ELF-1 (cell line): ENCODE measurements at places on chromosomes 4 and X.

GRCh38 chrX:9234315-9234714, 200.4 kb upstream of the FAM9B start:
- no peak for DNase-seq

GRCh38 chr4:2080429-2081300, 21.5 kb downstream of the NAT8L start:
- DNase-seq = no peak

- no peak for DNase-seq
Observed at GRCh38 chrX:48090123-48090522, 18.7 kb upstream of the ZNF630 start.

GRCh38 chr4:835148-836002, 9.4 kb upstream of the CPLX1 start:
- no peak for DNase-seq

DNA sequence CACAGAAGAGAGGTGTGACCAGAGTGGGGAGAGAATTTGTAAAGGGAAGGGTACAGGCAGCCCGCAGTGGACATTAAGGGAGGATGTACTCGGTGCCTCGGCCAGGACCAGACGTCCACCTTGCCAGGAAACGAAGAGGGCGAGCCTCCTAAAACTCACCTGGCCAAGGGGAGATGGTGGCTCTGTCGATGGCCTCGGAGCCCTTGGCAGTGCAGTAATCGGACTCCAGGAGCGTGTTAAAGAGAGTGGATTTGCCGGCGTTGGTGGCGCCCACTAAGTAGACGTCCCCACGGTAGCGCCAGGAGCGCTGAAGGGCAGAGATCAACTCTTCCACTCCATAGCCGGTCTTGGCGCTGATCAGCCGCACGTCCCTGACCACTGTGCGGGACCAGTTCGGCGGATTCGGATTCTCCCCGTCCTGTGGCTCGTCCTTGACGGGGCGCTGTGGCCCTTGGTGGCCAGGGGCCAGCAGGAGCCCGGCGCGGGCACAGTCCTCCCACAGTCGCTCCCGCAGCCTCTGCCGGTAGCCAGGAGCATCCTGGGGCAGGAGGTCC, 1.0 kb downstream of the NOA1 start:
- no peak for DNase-seq

GRCh38 chr4:182577411-182577810, 334.2 kb downstream of the TENM3 start:
- no peak for DNase-seq

DNA sequence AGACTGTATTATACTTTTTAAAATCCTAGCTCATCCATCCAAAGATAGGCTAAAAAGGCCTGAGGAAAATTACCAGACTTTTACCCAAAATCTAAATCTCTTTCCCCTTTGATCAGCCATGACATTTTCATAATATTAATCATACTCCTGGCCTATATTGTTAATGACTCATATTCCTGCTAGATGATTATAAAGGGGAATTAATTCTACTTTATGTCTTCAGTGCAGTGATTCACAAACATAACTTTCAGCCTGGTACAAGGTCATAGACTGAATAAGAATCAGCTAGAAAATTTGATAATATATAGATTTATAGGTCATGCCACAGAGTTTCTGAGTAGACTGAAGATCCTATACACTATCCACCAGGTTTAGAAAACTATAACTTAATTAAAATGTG, 1905.4 kb downstream of the C4orf33 start:
- no peak for DNase-seq

DNA sequence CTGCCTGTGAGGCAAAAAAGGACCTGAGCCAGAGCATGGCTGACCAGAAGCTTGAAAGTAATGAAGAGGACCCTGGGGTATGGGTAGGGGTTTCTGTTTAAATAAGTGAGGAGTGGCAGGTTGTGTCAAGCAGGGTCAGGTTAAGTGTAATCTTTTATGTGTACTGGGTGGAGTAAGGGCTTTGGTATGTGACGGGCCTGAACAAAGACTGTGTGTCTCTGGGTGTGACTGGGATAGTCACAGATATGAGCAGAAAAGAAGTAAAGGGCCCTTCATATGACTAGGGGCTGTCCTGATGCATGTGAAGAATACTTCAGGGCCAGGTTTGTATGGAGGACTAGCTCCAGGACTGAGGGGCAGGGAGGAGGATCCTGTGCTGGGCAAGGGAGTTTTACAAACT, 82.4 kb downstream of the ITIH6 start:
- DNase-seq = no peak

GRCh38 chrX:100207331-100208024, 202.6 kb downstream of the PCDH19 start:
- no peak for DNase-seq

- DNase-seq = no peak
Observed at GRCh38 chr4:106809076-106809475, 227.0 kb downstream of the DKK2 start.

DNA sequence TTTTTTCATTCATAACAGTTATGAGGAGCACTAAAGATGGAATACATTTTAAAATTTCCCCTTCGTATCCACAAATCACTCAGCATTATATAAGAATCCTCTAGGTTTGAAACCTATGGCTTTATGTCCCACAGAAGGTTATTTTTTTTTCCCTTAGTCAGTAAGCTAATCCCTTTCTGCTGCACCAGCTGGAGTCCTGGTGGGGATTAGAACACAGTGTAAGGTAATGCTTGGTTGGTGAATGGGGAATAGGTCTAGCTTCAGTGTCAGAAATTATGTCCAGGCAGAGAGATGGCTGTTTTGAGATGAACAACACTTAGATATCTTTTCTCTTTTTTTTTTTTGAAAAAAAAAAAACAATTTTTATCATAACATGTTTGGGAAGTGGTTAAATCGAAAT, 116.6 kb downstream of the RASGEF1B start:
- DNase-seq = no peak

DNA sequence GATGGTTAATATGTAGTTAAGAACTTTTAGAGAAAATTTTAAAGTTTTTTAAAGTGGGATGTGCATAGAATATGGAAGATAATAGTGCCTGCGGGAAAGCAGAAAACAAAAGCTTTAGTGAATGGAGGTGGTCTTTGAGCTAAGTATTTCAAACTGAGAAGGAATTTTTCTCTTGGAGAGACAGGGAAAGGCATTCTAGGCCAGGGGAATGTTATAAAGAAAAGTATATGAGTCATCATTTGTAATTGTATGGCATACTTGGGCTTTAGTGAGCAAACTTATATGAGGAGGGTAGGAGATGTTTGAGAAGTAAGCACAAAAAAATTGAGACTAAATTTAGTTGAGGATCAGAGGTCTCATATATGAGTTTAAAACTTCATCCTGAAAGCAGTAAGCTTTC, 467.0 kb downstream of the PPARGC1A start:
- DNase-seq = no peak

- no peak for DNase-seq
Observed at GRCh38 chr4:181569553-181569952, 673.6 kb upstream of the TENM3 start.

GRCh38 chr4:162139412-162139811, 24.4 kb downstream of the FSTL5 start:
- no peak for DNase-seq

- no peak for DNase-seq
Observed at GRCh38 chr4:46986922-46987638, 6.3 kb downstream of the GABRA4 start.

GRCh38 chrX:17078031-17078720, 131.7 kb downstream of the REPS2 start:
- no peak for DNase-seq

DNA sequence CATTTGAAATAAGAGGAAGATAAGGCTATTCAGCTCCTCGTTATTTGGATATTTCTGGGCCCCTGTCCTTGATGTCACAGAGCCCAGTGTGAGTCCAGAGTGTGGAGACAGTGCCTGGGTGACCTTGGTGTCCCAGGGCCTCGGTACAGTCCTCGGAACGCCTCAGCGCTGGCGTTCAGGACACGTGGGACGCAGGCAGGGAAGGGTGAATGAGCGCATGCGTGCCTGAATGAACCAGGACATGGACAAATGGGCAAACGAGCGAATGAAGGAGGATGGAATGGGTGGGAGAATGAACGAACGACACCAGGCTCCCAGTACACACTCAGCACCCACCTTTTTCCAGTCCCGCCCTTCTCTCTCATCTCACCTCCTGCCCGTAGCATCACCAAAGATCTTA, 44.2 kb downstream of the EVC start:
- DNase-seq = no peak

DNA sequence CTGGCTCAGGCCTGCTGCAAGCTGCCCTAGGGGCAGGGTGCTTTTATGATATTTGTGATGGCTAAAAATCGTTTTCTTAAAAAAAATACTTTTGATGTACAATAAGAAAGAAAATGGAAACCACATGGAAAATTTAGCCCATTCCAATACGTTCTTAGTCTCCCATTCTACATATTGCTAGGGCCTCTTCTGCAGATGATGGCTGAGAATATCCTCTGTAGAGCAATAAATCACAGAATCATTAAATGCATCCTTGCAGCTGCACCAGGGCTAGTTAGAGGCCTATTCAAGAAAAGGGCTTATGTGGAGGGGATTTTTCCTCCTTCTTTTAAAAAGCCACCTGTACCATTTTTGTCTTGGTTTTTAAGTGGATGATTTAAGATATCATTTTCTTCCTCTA, 97.6 kb upstream of the C1GALT1C1 start:
- DNase-seq = no peak

DNA sequence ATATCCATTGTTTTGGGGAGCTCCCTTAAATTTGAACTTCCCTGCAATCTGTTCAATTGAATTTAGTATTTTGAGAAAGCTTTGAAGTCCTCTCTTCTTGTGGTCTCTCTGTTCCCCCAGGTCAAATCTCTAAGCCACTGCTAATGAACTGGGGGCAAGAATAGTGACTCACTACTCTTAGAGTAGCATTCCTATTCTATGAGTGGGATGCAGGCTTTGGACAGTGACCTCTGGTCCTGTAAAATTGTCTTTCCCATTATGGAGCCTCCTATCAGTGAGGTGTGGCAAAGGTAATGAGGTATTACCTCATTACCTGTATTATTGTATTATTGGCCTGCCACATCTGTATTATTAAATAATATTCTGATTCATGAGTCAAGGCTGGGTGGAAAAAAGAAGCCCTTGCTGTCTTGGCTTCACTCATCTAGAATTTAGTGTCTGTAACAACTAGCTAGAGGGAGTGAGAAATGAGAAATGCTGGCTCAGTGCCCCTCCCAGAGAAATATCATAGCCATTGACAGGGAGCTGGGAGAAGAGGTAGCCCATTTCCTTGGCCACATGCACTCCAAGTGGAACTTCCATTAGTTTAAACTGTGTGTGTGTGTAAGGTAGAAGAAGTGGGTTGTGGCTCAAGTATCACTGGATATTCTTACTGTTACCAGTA, 393.9 kb upstream of the CTSO start:
- peak; percentile 65 for DNase-seq

- no peak for DNase-seq
Observed at GRCh38 chrX:53186351-53186750, 38.7 kb downstream of the KDM5C start.

DNA sequence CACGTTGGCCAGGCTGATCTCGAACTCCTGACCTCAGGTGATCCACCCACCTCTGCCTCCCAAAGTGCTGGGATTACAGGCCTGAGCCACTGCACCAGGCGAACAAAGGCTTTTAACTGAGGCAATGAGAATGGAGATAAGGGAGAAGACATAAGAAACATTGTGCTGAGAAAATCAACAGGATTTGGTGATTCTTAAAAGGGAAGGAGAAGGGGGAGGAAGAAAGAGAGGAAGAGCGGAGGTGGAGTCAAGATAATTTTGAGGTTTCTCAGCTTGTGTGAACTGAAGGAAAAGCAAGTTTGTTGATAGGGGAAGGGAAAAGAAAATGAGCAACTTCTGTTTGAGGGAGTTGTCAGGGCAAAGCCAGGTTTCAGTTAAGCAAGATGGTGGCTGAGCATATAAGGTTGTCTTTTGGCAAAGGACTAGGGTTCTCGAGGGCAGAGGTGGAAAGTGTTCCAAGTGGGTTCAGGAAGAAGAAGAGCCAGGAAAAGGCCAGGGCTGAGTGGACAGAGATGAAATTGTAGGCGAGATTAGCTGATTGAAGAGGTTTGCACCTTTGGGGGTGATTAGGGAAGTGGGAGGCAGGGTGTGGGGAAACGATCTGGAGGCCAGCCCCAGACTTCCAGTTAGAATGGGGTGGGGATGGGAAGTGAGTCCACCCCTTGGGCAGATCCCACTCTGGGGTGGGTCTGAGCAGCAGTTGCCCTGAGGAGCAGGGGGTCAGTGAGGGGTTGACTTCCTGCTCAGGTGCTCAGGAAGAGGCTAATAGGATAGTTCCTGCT, 7.8 kb downstream of the DOCK11 start:
- no peak for DNase-seq

DNA sequence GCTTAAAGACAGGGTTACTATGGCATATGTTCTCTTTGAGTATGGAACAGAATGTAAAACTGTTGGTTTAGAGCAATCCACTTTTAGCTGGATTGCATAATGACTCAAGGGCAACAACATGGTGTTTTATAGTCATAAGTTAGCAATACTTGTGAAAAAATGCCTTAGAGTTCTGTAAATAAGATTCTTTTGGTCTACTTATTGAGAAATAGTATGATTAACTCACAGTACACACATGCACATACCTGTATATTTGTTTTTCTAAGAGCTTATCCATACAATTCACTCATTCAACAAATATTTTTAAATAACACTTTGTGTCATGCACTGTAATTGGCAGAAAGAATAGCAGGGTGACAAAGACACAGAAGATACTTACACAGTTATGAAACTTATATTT, 1415.5 kb downstream of the PCDH7 start:
- DNase-seq = no peak

DNA sequence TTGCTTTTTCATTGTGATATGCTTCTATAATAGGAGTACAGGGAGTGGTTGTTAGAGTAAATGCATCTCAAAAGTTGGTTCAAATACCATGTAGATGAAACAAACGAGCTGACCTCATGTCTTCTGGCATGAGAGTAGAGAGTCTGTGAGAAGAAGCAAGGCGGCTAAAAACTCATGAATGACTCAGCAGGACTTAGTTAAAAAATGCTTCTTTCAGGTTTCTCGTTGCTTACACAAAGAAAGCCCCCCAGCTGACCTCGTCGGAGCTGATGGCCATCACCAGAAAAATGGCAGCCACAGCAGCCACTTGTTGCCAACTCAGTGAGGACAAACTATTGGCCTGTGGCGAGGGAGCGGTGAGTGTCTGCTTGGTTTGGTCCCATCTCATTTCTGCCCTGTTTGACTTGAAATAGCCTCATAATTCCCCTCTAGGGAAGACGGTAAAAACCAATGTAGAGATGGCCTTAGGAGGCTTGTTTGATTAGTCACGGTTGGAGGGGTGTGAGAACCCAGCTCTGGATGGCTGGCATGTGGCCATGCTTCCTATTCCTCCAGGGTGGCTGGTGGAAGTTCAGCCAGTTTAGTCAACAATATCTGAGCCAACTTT, 14.5 kb downstream of the AFP start:
- peak; percentile 70 for DNase-seq

- no peak for DNase-seq
Observed at GRCh38 chr4:122689972-122690371, 42.5 kb upstream of the BBS12 start.
